ENCODE measurements at places on chromosomes 7 and 10. TPM values are rescaled to one million over a fixed set of nuclear protein-coding genes. Genes with fewer than 3 reads are reported as not detected.

DNA sequence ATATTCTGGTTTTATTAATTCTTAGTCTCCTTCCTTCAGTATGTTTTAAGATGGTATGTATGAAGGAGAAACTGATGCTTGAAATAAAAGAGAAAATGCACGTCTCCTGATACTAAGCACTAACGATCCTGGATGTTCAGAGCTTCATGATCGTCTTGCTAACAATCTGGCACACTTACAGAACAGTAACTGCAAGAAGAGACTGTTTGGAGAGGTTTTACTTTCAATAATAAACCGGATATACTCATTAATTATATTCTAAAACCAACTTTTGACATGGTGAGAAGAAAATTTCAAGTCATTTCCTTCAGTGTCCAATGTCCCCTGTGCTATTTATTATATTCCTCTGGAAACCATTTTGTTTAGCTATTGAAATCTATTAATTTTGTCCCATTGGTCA, 251.0 kb downstream of the NXPH1 start:
- DNase-seq = no peak

The PDGFA gene
- 0.70 TPM for total RNA-seq

- peak; percentile 95 for DNase-seq
Observed at GRCh38 chr10:18651324-18652007, at the start of gene NSUN6. Gene NSUN6, minus strand, starts transcription at chr10:18651587. Its CDS starts 384 bp downstream, at chr10:18651203.

The C10orf95 gene
- 0.16 TPM for total RNA-seq

The PDK4 gene
- not detected for total RNA-seq

DNA sequence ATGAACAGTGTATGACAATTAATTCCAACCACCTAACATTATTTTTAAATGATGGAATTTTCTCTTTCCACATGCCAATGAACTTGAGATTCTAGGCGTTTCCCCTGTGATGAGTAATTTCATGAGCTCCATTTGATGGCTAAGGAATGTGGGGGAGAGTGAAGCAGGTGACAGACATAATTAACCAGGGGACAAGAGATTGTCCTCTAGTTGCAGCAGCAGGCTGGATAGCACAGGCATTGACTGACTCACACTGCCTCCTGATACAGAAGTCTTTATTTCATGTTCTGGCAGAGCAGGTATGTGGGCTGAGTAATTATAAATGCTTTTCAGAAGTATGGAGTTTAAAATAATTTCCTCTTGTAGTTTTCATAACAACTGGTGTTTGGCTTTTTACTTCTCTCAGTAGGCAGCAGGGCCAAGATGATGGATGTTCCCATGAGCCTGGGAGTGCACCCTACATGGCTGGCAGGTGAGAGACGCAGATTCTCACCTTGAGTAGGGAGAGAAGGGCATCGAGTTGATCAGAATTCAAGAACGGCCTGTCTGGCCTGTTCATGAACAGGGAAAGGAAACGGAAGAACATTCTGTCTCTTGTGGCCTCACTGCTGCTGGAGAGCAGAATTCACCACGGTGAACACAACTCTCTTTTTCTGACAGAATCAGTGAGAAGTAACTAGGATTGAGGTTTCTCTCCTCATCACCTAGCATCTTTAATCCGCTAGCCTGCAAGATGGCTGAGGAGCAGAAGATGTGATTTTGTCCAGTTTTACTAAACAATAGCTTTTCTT, 118.8 kb downstream of the AOAH start:
- no peak for DNase-seq

- no peak for DNase-seq
Observed at GRCh38 chr10:88433565-88434186, 149.4 kb downstream of the RNLS start.

The OPN4 gene
- total RNA-seq = not detected

The CHST3 gene
- total RNA-seq = not detected

The NXPH1 gene
- total RNA-seq = not detected

DNA sequence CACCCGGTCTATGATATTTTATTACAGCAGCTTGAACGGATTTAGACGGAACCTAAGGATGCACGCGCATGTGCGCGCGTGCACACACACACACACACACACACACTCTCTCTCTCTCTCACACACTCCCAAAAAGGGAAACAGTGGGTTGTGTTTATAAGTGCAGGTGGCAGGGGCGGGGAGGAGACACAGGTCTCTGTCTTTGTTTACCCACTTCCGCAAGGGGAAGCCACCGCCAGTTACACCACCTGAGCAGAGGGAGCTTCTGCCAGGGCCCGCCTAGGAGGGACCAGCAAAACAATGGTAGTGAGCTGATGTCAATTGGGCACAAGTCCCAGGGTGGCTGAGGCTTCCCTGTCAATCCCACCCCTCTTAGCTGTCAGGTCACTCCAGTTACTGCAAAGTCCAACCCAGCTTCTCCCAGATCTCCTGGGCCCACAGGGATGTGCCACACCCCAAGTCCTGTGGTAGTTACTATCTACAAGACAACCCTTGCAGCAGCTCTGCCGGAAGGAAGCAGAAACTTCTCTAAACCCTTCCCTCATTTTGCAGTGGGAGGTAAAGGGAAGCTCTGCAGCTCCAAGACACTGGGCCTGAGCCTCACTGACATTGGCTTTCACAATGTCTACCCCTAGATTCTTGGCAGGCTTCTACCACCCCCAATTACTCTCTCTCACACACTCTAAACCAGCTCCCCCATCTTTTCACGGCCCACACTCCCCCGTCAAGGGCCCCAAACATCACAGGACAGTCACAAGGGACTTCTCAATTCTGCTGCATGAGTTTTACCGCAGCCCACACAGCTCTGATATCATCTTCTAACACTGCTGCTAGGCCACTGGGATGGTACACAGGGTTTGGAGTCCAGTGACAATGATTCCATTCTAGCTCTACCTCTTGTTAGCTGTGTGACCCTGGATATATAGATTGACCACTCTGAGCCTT, 17.6 kb downstream of the ANXA11 start:
- peak; percentile 84 for DNase-seq

- no peak for DNase-seq
Observed at GRCh38 chr7:126780993-126781392, 471.7 kb downstream of the GRM8 start.

The AGR2 gene
- not detected for total RNA-seq

The LIPN gene
- not detected for total RNA-seq

GRCh38 chr7:19121977-19122588, 4.6 kb upstream of the TWIST1 start:
- no peak for DNase-seq

DNA sequence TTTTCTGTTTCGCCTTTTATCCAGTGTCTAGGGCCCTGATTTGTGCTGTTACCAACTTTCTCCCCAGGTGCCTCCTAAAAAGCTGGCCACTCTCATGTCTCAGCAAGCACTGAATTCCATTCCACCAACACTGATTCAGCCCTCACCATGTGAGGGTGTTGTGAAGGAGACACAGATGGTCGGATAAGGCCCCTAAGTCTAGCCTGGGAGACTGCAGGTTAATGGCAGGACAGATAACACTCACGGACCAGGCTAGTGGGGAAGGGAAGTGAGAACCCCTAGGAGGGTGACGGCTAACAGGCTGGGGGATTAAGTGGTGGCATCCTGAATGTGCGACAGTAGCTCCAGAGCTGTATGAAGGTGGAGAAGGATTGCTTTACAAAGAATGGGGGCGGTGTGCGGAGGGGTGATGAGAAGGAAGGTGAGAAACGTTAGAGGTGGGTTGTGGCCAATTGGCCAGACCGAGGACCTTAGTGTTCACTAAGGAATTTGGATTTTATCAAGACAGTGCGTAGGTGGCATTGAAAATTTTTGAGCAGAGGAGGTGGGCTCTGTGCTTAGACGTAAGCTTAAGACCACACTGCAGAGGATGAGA, 3.8 kb upstream of the DUSP5 start:
- no peak for DNase-seq

- no peak for DNase-seq
Observed at GRCh38 chr10:24438800-24439199, 229.9 kb downstream of the KIAA1217 start.

- no peak for DNase-seq
Observed at GRCh38 chr7:126778101-126778500, 474.6 kb downstream of the GRM8 start.

The NUPR2 gene
- total RNA-seq = not detected

The SFTPD gene
- not detected for total RNA-seq

- no peak for DNase-seq
Observed at GRCh38 chr10:99435986-99436638, 5.7 kb upstream of the GOT1 start.

- DNase-seq = no peak
Observed at GRCh38 chr7:127905021-127905420, 126.2 kb downstream of the LRRC4 start.

The KNDC1 gene
- total RNA-seq = not detected

GRCh38 chr10:48288661-48289060, 14.2 kb upstream of the FRMPD2 start:
- no peak for DNase-seq

The HOGA1 gene
- not detected for total RNA-seq

DNA sequence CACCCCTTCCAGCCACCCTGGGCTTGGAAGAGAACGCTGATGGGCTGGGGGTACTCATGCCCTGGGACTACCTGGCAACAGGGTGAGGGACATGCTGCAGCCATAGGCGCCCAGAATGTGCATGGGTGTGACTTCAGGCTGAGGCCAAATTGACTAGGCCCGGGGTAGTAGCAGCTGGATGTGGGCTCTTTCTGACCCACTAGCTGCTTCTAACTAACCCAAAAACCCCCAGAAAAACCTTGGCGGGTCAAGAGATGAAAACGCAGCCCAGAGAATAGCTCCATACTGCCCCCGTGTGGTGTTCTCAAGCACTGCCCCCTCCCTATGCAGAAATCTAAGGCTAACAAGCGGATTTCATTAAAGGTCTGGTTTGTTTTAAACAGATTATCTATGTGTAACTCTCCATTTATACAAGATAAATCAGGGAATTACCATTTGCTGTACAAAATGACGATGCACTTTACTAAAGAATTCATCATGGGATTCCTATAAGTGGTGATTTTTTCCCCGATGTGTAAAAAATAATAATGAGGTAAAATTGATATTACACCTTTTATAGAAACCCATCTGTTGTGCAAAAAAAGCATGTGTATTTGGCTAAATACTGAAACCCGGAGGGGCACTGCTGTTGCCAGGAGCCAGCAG, 4.2 kb downstream of the SMARCD3 start:
- peak; percentile 30 for DNase-seq

The TEX36 gene
- total RNA-seq = not detected

DNA sequence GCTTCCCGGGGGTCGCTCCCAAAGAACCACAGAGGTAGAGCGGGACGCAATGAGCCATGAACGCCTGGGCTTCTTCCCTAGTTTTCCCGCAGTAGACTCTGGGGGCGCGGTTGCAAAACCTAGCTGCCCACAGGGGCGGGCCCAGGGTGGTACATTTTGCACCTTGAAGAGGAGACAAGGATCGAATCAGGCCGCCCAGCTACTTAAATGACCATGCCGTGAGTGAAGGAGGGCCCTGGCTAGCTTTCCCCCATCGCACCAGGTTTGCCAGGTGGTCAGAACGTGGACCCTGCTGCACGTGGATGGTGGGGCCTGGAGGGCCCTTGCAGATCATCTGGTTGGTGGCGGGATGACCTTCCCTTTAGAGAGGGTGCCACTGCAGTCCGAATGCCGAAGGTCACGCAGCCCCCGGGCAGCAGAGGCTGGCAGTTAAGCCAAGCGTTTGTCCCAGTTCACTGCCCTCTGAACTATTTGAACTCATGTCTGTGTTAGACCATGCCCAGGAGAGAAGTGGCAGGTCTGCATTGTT, 604 bp upstream of the SHTN1 start:
- DNase-seq = no peak

- no peak for DNase-seq
Observed at GRCh38 chr10:113129117-113129516, 179.1 kb downstream of the TCF7L2 start.

GRCh38 chr7:36942955-36943354, 218.7 kb upstream of the AOAH start:
- no peak for DNase-seq

The VWA2 gene
- total RNA-seq = not detected

DNA sequence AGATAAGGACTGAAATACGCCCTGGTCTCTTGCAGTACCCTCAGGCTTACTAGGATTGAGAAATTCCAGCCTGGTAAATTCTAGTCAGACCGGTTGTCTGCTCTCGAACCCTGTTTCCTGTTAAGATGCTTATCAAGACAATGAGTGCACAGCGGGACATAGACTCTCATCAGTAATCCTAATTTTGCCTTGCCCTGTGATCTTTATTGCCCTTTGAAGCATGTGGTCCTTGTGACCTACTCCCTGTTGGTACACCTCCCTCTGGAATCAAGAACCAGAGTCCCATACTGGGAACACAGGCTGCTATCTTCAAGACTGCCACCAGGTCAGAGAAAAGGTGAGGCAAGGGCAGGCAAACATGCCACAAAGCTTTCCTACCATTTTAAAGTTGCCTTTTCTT, 7.2 kb downstream of the C10orf53 start:
- DNase-seq = no peak

DNA sequence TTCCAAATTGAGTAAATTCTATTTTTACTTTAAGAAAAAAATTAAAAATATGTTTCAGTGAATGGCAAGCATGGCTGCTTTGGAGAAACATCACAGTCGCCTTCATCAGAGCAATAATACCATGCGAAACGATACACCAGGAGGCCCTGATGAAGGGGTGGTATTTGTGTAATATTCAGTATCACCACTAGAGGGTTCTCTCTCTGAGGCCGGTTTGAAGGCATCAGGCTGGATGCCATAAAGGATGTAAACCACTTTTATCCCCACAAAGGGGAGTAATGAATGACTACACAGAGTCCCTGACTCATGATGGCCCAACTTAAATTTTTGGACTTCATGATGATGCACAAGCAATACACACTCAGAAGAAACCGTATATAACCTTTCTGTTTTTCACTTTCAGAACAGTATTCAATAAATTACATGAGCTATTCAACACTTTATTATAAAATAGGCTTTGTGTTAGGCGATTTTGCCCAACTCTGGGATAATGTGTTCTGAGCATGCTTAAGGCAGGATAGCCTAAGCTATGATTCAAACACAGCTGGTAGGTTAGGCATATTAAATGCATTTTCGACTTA, 95.5 kb downstream of the PPP1R17 start:
- DNase-seq = no peak

The HOXA1 gene
- total RNA-seq = 0.14 TPM

- no peak for DNase-seq
Observed at GRCh38 chr7:1597066-1597760, 27.4 kb upstream of the PSMG3 start.

The FANK1 gene
- not detected for total RNA-seq

- DNase-seq = no peak
Observed at GRCh38 chr7:693280-693679, 33.2 kb upstream of the DNAAF5 start.

DNA sequence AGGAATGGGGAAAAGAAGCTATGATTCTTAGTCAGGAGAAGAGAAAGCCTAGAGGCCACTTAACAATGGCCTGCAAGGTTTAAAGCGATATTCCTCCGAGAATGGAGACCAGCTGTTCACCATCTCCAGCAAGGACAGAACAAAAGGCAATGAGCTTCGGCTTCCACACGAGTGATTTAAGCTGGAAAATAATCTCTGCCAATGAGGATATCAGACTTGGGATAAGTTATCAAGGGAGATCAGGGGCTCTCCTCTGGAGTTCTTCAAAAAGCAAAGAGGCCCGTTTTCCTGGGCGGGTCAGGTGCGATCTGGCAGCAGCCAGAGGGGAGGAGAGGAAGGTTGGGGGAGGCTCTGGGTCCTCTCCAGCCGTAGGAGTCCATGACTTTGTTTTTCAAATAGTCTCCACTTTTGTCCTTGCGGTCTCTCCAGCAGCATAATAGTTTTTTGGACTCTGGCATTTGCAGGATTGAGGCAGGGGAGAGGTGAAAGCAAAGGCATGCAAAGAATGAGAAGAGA, 211.3 kb downstream of the SKIDA1 start:
- no peak for DNase-seq

Data from CD4-positive, alpha-beta T cell (primary cell).